GM04503 (cell line): ENCODE measurements at places on chromosomes 3 and 15.

DNA sequence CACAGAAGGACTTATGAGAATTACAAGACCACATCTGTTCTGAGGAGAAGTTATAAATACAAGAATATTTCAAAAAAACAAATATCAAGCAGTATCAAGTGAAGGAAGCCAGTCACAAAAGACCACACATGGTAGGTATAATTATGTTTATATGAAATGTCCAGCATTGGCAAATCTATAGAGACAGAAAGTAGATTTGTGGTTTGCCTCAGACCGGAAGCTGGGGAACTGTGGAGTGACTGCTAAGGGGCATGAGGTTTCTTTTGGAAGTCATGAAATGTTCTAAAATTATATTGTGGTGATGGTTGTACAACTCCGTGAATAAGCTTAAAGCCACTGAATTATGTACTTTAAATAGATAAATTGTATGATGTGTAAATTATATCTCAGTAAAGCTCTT is 136.9 kb downstream of the FRMD5 start:
- no peak for DNase-seq

DNA sequence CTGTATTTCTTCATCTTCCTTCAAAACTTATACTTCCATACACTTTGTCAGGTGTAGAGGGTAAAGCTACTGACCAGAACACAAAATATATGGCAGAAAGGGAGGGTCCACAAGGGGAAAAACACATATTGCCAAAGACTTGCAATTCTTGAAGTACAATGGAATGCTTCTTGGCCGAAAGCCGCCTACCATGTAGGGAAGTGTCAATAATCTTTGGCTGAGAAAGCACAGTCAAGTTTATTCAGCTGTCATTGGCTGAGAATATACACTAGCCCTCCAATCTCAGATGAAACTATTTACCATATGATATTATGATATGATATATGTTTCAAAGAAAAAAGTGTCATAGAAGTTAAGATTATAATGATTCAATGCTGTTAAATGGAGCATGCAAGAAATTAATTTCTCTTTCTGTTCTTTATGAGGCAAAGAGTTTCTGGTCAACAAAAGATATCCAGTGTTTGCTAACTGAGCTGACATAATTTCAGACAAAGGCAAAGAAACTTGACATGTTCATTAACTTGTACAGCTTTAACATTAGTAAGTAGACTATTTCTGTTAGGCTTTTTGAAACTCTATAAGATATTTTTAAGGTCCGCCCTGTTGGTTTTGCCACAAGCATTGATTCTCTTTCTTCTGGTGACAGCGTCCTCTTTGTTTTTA is 89.0 kb upstream of the LPP start:
- no peak for DNase-seq

DNA sequence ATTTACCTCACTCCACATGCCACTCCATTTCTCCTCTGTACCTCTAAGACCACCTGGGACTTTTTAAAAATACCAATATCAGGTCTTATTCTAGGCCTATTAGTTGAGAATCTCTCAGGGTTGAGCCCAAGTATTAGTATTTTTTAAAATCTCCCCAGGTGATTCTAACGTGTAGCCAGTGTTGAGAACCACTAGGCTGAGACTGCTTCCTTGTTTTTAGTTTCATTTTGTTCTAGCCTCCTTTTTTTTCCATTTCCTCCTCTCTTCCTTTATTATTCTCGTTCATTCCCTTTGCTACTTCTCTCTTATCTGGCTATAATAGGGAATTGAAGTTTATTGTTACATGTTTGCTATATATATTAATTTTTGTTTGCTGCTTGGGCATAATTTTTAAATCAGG is 217.8 kb upstream of the CD96 start:
- DNase-seq, result no peak

DNA sequence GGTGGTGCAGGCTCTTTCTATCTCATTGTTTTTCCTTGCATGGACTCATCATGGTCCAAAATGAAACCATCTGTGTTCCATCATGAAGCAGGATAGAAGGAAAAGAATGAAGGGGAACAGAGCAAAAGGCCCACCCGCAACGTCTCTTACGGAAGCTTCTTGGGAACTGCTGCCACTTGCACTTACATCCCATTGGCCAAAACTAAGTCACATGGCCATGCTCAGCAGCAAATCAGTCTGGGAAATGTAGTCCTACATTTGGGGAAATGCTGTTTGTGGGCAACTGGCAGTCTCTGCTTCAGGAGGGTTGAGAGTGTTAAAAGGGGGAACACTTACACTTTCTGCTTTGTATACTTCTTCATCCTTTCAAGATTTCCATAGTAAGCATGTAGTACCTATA is 191.6 kb downstream of the SV2B start:
- DNase-seq, result no peak

GRCh38 chr15:26889298-26889898 is 22.5 kb downstream of the GABRA5 start:
- no peak for DNase-seq

DNA sequence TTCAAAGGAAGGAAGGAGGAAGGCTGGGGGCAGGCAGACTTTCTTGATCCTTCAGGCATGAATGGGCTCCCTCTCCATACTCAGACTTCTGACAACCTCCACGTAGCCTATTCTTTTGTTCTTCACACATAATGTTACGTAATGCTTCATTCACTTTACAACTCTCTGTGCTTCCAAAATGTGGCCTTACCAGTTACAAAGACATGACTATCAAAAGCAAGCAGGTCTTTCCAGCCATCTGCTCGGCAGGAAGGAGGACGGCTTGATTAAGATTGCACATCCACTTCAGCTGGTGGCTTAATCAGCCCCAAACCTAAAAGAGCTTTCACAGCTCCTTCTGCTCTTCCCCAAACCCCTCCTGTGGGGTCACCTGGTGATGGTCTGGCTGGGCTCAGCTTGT is 263.2 kb downstream of the XXYLT1 start:
- no peak for DNase-seq

DNA sequence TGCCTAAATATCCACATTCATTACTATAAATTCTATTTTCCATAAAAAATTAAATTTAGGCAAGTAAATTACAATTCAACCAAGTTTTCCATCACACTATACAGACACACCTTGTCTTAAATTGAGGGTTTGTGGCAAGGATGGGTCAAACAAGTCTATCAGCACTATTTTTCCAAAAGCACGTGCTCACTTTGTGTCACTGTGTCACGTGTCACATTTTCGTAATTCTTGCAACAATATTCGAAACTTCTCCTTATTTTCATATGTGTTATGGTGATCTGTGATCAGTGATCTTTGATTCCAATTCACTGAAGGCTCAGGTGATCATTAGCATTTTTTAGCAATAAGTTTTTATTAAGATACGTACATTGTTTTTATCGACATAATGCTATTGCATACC is 323.3 kb upstream of the CNTN4 start:
- DNase-seq, result no peak

DNA sequence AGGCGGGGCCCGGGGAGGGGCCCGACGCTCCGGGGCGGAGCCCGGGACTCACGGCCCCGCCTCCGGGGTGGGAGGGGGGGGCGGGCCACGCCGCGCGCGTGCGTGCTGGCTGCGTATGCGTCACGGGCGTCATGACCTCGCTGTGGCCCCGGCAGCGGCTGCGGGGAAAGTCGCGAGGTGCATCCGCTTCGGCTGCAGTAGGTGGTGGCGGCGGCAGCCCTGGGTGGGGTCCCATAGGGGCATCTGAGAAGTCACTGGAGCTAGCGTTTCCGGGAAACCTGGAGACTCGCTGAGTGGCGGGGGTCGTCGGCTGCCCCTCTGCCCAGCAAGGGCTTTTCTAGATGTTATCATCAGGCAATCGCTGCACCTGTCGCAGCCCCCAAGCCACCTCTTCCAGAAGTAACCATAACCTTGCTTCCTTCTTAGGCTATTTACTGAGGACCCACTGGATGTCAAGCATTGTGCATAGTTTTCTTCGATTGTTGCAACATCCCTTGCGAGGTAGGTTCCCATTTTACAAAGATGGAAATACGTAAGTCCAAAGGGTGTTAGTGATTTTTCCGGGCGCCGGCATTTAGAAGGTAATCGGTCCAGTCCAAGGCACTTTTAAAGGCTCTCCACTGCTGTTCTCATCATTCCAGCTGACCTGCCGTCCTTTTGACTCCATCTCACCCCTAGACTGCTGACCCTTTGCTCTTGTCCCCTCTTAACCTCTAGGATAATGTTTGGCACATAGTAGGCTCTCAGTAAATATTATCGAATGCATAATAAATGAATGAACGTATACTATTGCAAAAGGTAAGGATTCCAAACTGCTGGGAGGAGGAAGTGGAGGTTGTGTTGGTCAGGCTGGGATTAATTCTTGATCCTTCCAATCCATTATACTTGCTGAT is at the start of gene GDPGP1:
Gene GDPGP1, plus strand, starts transcription at position 114 of the 893 bp plus-strand sequence. CDS start 6,700 bp downstream, outside the sequence.
- DNase-seq, result no peak

DNA sequence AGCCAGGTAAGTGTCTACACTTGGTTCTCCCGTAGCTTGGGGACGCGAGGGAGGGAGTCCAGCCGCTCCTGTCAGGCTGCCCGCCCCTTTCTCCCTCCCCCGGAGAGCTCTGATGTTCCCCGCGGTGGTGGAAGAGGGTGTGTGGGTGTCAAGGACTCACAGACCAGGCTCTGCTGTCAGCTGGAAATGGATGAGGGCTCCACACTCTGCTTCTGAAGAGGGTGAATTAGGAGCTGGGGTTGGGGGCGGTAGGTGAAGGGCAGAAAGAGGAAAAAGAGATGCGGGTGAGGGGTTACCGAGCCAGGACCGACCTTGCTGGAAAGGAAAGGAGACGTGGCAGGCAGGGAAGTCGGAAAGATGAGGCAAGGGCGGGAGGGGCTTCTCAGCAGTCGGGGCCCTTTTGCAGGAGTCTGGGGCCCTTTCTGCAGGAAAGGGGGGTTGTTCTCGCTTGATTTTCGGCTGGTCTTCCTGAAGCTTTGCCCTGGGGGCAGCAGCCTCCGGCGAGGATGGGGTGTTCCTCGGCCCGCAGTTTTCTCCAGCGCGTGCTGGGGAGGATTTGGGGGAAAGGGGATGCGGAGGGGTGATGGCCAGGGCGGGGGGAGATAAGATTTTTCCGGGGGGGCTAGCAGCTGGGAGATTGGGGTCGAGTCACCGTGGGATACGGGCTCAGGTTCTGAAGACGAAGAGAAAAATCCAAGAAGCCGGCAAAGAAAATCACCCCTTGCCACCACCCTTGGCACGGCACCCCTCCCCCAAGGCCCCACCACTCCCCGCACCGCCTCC is 602 bp upstream of the BAHD1 start:
- no peak for DNase-seq

DNA sequence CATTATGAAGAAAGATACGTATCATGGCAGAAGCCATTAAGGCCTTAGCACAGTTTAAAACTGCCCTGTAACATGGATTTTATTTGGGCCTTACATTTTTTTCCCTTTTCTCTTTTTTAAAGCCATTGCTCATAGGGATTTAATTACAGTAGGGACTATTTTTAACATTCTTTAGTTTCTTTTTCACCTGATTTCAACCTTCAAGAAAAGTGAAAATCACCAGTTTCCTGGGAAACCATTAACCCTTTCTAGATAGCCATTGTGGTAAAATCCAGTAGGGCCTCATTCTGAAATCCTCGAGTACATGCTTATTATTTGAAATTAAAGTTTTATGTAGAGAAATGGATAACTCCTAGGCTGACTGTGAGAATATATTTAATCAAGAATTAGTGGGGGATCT is 3.1 kb downstream of the SPRED1 start:
- DNase-seq, result no peak

- no peak for DNase-seq
These were observed 84.6 kb downstream of the ITPR1 start for GRCh38 chr3:4577721-4578120.

GRCh38 chr3:15215996-15216395 is 9.9 kb downstream of the CAPN7 start:
- DNase-seq, result no peak

- no peak for DNase-seq
These were observed 886.3 kb downstream of the ROBO1 start for GRCh38 chr3:78881501-78881900.

- DNase-seq, result peak; percentile 30
These were observed 22.1 kb upstream of the PRR23E start for GRCh38 chr3:127170814-127171213.

GRCh38 chr3:24485511-24485910 is 9.1 kb downstream of the THRB start:
- no peak for DNase-seq

GRCh38 chr3:170054204-170054603 is 16.4 kb downstream of the GPR160 start:
- DNase-seq, result no peak

- no peak for DNase-seq
These were observed 59.5 kb upstream of the ZNF148 start for GRCh38 chr3:125434582-125435011.

DNA sequence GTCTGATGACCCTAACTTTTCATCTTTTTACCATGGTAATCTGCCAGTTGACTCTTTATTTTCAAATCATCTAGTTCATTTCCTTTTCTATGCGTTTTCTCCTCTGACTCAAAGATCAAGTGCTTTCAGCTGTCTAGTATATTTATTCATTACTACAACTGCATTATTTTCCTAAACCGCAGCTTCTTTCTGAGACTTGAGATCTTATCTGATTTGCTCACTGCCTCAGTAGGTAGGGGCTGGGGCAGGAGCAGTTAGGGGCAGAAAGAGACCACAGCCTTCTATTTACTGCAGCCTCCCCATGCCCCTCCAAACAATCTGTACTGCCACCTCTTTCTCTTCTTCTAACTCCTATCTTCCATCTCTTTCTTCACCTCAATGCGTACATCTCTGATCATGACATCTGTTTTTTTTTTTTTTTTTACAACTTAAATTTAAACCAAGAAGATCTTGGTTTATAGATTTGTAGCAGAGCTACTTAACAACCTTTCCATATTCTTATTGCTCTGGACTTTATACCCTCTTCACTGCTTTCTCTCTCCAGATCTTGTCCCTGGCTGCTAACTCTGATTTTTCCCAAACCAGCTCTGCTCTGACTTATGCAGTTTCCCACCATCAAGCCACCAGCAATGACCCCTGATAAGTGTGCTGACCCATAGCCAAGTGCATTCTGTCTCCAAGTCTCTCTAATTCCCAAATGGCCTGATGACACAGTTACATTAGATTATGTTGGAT is 52.2 kb downstream of the MOBP start:
- no peak for DNase-seq

DNA sequence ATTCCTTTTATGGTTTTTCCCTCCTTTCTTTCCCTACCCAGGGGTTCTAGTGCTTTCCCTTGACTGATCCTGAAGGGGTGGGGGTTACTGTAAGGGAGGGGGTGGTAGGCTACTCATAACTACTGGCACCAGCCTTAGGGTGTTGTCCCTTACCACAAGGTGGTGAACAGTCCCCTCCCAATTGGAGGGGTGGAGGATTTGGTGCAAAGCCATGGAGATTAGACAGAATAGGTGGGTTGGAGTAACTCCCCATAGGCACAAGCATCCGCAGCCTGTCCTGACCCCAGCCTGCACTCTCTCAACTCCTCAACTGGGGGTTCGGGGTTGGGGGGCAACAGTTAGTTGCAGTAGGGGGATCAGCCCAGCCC is 2.6 kb upstream of the HYAL2 start:
- no peak for DNase-seq
